EL (cell line): ENCODE measurements at places on chromosomes 3 and 15.
A peak's percentile ranks its signal among the peaks of the same experiment; 100 is the strongest.

- no peak for DNase-seq
Measured at GRCh38 chr3:26273196-26273595, 349.4 kb upstream of the LRRC3B start.

DNA sequence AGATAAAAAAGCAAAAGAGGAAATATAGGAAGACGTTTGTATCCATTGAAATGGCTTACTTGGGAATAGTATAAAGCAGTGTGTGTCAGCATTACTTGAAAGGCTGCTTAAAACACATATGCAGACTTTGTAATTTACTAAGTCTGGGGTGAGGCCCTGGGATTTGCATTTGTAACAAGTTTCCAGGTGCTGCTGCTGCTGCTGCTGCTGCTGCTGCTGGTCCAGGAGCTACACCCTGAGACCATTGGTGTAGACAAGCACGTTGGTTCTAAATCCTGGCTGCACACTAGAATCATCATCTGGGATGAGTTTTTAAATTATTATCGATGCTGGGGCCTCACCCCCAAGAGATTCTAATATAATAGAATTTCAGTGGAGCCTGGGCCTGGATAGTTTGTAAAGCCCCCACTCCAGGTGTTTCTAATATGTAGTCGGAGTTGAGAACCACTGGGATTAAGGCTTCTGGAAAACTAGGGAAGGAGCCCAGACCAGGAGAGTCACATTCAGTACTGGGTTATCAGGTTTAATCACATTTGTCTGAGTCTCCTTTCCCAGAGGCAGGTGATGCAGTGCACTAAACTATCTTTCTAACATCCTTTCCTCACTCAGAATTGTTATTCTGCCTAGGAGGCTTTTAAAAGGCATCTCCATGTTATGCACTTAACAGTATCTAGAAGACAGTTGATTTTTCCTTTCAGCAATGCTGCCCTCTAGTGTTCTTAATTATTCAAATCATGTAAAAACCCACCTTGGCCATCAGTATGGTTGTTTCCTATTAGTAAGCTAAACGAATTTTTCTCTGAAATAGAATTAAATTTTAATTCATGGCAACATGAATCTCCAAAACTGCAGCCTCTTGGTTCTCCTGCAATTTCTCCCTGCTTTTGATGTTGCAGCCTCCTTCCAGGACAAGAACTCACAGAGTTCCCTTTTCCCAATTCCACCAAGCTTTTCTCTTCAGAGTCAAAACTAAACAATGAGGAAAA lies 45.4 kb downstream of the SSR3 start:
- peak; percentile 51 for DNase-seq

DNA sequence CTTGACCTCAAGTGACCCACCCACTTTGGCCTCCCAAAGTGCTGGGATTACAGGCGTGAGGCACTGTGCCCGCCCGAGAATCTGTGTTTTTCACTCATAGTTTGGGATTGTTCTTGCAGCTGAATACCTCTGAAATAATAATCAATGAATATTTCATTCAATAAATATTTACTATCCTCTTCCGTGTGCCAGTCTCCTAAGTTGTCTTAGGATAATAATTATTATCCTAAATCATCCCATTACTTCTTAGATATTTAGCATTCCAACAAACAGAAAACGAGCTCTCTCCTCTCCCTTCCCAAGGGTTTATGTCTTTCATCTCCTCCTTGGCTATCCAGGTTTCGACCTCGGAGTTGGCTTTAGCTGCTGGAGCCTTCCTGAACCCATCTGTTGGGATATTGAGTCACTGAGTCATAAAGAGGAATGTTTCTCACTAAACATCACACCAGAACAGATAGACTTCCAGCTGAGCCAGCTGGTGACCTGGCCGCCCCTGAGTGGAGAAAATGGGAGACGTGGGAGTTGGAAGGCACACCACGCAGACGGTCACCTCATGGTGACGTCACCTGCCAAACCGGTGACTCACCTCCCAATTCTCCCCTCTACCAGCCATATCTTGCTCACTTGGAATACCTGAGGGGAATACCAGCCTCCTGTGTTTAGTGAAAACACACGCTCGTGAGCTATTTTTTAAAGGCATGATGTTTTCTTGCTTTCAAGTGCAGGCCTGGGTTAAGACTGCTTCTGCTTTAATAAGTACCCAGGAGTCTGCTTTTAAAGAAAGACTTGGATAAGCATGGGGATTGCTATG lies 43.9 kb downstream of the BHLHE40 start:
- peak; percentile 99 for DNase-seq

GRCh38 chr3:169841171-169841570 lies 28.5 kb upstream of the LRRC34 start:
- no peak for DNase-seq

DNA sequence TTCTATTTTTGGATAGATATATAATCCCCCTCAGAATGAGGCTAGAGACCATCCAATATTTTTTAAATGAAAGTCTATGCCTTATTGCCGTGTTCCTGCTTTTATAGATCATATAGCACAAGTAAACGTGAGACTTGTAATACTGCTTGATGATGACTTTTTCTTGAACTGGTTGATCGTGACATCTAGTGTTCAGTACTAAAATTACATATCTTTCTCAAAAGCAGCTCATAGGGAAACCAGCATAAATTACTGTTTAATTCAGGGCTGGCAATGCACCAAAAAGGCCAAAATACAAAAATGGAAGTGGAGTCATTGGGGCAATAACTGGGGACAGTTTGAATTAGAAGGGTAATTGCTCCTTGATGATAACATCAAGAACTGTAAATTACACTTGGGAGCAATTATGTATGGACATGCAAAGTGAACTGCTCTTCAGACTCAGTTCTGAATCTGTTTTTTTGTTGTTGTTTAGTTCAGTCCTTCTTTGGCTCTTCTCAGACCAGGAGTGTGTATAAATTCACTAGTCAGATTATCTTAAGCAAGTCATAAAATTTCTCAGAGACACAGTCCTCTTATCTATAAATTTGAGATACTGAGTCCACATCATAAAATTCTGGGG lies 325.3 kb downstream of the THSD4 start:
- peak; percentile 69 for DNase-seq

- DNase-seq: peak; percentile 74
Measured at GRCh38 chr3:138114988-138115971, at the start of gene DZIP1L. Gene DZIP1L (minus strand): TSS chr3:138115608. CDS start chr3:138103971, 11,637 bp downstream.

GRCh38 chr3:138199851-138200250 lies 12.8 kb downstream of the ARMC8 start:
- DNase-seq: no peak

DNA sequence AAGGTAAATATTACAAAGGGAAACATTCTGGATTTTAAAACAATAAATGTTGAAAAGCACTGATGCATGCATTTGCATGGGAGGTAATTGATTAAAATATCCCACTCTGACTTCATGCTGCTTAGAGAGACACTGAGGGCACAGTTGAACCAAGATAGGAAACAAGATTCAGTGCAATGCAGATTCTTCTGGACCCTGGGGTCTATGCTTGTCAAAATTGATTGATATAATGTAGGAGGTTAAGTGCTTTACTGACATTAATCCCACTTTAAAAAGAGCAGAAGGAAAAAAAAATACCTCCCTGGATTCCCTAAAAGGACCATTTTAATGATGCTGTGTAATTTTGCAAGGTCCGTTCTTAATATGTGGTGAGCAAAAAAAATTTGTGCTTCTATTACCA lies 454.2 kb downstream of the GABRB3 start:
- no peak for DNase-seq

DNA sequence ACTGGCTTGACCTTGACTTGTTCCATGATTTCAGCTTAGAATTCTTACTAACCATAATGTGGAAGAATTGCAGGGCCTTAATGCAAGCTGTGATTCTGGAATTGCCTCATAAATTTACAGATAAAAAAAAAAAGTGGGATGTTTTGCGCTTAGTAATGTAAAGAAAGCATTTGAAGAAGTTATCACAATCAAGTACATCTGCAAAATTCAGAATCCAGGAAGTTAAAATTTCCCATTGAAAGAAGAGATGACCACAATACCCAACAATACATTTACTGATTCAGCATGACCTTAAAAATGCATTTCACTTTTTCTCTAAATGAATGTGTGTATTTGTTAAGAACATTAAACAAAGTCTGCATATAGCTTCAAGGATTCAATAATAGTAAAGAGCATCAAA lies 65.1 kb upstream of the CCNL1 start:
- no peak for DNase-seq

- no peak for DNase-seq
Measured at GRCh38 chr15:63006032-63006878, 36.3 kb upstream of the TPM1 start.

DNA sequence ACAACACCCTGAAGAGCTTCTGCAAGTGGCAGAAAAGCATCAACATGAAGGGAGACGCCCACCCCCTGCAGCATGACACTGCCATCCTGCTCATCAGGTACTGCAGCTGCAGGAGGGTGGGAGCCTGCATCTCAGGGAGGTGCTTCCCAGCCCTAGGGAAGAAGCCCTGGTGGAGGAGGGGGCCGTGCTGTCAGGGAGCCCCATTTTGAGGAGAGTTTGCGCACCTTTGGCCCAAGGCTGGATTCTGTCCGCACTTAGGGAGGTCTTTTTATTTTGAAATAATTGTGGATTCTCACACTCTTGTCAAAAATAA lies 42.1 kb downstream of the SAXO2 start:
- no peak for DNase-seq

DNA sequence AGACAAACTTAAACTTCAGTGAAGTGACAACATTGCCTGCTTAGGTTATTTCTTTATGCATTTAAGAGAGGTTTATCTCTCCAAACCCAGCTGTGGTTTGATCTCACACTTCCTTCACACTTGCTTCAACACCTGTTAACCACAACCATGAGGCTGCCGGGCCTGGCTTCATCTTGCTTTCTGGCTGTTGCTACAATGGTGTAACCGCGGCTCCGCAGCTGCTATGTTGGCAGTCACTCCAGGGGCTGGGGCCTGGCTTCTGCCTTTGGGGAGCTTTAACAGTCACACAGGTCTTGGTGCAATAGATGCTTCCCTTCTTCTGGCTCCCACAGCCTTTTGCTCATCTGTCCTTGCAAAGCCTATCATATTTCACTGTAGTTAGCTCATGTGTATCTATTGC lies 72.9 kb upstream of the MNS1 start:
- no peak for DNase-seq

DNA sequence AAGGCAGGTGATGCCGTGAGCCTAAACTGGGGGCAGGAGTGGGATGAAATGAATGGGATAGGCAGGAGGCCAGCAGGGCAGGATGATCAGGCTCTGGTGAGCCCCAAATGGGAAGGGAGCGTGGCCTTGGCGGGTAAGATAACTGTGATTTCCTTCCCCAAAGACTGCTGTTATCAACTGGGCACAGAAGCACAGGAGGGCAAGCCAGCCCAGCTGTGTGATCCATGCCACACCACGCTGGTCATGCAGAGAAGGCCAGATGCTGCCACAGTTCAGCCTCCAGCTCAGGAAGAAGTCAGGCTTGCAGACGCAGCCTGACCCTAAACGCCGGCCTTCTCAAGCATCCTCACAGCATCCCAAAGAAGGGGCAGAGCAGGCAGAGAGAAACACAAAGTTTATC lies 52.1 kb upstream of the GNB5 start:
- DNase-seq: no peak

GRCh38 chr3:82773207-82773606 lies 1011.8 kb upstream of the GBE1 start:
- DNase-seq: no peak

GRCh38 chr3:32934150-32934742 lies 17.2 kb upstream of the CCR4 start:
- DNase-seq: peak; percentile 25

GRCh38 chr15:62912808-62913207 lies 129.7 kb upstream of the TPM1 start:
- DNase-seq: no peak

GRCh38 chr15:73683777-73684580 lies at the start of gene CD276:
Gene CD276 (plus strand): TSS chr15:73684383. CDS start chr15:73699640, 15,257 bp downstream.
- DNase-seq: peak; percentile 76

DNA sequence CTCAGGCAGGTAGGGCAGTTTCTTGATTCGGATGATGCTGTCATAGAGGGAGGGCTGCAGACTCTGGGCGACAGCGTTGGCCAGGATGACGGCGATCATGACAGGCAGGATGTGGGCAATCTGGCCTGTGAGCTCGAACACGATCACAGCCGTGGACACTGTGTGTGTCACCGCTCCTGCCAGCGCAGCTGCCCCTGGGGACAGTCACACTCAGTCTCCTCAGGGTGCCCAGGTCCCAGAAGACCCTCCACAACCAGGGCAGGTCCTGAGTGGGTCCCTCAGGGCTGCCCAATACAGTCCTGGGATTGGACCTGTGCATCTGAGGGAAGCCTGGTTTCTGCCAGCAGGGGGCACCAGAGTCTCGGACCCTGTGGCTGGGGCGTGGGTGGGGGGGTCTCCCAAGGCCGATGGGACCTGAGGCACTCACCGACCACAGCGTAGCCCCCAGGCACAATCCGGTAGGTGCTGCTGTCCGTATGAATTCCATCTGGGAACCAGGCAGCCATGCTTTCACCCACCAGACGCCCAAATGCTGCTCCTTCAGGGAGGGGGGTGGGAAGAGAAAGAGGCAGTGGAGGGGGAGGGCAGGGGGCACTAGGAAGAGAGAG lies 7.2 kb downstream of the CLCN2 start:
- no peak for DNase-seq

DNA sequence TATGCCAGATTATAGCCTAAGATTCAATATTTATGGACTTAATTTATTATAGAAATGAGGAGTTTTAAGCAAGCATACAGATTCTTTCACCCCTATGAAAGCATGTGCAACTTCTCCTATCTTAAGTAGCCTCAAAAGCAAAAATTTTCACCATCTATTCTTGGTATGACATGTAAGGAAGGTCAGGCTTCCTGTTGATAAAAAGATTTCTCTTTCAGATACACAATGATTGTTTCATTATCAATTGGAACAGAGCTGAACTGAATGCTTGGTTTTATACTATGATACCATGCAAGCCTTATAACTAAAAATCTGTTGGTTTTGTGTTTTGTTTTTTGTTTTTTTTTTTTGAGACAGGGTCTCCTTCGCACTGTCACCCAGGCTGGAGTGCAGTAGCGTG lies 3.9 kb downstream of the GRK7 start:
- DNase-seq: no peak

- DNase-seq: no peak
Measured at GRCh38 chr15:60819860-60820259, 340.9 kb upstream of the ICE2 start.

DNA sequence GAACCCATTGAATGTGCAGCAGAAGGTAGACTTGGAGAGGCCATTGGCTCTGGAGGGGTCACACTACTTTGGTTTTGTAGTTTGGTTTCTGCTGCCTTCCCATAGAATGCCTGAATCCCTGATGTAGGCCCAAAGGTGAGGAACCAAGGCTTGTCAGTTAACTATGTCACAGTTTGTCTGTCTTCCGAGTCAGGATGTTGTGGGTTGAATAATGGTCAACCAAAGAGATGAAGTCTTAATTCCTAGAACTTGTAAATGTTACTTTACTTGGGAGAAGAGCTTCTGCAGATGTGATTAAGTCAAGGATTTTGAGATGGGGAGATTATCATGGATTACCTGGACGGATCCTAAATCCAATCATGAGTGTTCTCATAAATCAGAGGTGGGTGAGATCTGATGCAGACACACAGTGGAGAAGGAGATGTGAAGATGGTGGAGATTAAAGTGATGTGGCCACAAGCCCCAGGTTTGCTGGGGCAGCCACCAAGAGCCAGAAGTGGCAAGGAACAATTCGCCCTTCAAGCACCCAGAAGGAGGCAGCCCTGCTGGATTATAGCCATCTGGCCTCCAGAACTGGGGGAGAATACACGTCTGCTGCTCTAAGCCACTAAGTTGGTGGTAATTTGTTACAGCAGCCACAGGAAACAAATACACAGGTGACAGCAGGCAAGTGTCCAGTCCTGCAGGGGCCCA lies 2.3 kb upstream of the CCR8 start:
- no peak for DNase-seq

GRCh38 chr15:78625606-78626280 lies 4.9 kb upstream of the CHRNA3 start:
- DNase-seq: no peak
